ENCODE measurements at places on chromosomes 16 and 17. TPM values are rescaled to one million over a fixed set of nuclear protein-coding genes. Genes with fewer than 3 reads are reported as not detected.

The KRTAP1-1 gene
- total RNA-seq: not detected

The PIEZO1 gene
- 238 TPM for total RNA-seq

The TEKT3 gene
- total RNA-seq: not detected

The GUCY2D gene
- not detected for total RNA-seq

The CCL1 gene
- total RNA-seq: not detected

The PKD1 gene
- total RNA-seq: 35.7 TPM

The HIRIP3 gene
- 5.6 TPM for total RNA-seq

The CDRT15 gene
- total RNA-seq: not detected

The TUBG1 gene
- 23.9 TPM for total RNA-seq
